ENCODE measurements at places on chromosomes 1 and 21.

GRCh38 chr1:47709019-47709871 lies 271.4 kb downstream of the FOXD2 start:
- peaks cover 31% of the 10 kb centered on the region for H3K27me3 ChIP-seq
- H3K4me3 ChIP-seq: peak overlapping the region; percentile 54
- no peak overlapping the region for H3K27ac ChIP-seq
- DNase-seq: no peak

- H3K4me1 ChIP-seq: peaks cover 6% of the 10 kb centered on the region
- no peaks in the 10 kb centered on the region for H3K36me3 ChIP-seq
- H3K27me3 ChIP-seq: no peaks in the 10 kb centered on the region
- no peak overlapping the region for H3K4me3 ChIP-seq
- no peak for DNase-seq
- no peak overlapping the region for H3K27ac ChIP-seq
Measured at GRCh38 chr1:172431721-172432192, 11.3 kb downstream of the C1orf105 start.

GRCh38 chr1:183277821-183278738 lies 92.0 kb downstream of the LAMC2 start:
- H3K4me3 ChIP-seq: no peak overlapping the region
- H3K27me3 ChIP-seq: no peaks in the 10 kb centered on the region
- H3K36me3 ChIP-seq: no peaks in the 10 kb centered on the region
- no peak for DNase-seq

DNA sequence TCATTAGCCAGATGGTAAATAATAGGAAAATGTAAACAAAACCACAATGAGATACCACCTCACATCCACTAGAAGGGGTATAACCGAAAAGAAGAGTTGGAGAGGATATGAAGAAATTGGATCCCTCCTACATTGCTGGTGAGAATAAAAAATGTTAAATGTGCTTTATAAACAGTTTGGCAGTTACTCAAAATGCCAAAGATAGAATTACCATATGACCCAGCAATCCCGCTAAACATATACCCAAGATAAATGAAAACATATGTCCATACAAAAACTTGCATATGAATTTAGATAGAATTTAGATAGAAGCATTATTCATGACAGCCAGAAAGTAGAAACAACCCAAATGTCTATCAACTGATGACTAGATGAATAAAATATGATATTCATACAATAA lies 4.4 kb upstream of the FMO2 start:
- no peak overlapping the region for H3K27ac ChIP-seq
- no peaks in the 10 kb centered on the region for H3K27me3 ChIP-seq

All from MM.1S (cell line).